ENCODE measurements at places on chromosomes 13 and 19. TPM values are rescaled to one million over a fixed set of nuclear protein-coding genes. Genes with fewer than 3 reads are reported as not detected.

ZNF471 gene
- total RNA-seq = 22.2 TPM

TNFRSF19 gene
- 25.9 TPM for total RNA-seq

TMEM238 gene
- total RNA-seq = 2.9 TPM

METTL21C gene
- total RNA-seq = not detected

DNA sequence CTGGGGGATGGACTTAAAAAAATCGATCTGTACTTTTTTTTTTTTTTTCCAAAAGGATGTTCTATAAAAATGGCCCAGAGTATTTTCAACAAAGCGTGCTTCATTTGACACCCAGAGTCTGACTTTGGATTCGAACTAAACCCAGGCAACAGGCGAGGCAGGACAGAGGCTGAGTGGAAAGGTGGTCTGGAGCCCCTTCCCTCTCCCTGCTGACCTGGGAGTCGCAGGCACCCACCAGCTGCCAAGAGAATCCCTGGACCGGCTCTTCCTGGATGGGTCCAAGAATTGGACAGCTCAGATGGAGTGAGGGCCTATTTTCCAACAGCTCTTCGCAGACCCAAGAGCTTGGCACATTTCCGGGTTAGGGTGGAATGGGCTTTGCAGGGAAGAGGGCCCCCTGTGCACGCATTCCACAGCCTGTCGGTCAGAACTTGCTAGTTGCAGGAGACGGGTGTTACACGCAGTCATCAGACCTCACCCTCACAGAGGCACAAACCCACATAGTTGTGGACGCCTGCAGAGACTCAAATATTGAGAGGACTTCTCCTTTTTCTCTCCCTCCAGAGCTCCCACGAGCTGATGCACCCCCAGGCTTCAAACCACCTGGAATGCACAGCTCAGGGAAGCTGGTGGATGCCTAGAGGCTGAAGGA, 15.2 kb downstream of the KCTD15 start:
- no peak for DNase-seq

DNA sequence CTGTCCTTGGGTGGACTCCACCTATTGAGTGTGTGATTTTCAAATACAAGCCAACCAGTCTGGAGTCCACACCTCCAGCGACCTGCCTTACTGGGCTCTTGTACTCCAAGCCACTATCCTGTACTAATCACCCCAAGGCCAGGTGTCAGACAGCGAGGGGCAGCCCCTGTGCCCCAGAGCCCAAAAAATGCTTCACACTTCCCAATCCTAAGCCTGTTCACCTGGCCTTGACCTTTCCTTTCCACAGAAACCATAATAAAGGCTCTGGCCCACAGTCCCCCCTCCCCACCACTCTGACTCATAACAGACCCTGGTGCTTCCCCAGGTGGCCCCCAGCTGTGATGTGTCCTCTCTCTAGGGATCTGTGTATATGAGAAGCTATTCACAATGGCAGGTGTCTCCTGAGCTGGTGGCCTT, 3.9 kb downstream of the CD209 start:
- no peak for DNase-seq

DNA sequence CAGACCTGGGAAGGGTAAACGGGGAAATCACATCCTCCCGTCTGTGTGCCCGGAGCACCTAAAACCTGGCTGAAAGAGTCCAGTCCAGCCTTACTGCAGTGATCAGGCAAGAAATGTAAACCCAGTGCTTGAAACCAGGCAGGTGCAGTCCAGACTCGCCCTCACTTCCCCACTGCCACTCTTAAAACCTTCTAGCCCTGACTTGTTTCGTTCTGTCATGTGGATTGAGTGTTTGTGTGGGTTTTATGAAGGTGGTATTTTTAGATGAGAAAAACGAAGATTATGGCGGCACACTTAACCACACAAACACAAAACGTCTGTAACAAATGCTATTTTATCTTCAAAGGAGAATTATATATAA, 839 bp upstream of the CKAP2 start:
- DNase-seq = no peak

GRCh38 chr19:41701401-41702075, 6.9 kb upstream of the CEACAM5 start:
- DNase-seq = peak; percentile 26

GRCh38 chr19:6753178-6754031, 13.8 kb downstream of the SH2D3A start:
- DNase-seq = peak; percentile 88

- DNase-seq = peak; percentile 68
Measured at GRCh38 chr13:51148952-51149573, 38.0 kb upstream of the C13orf42 start.

- DNase-seq = peak; percentile 65
Measured at GRCh38 chr13:97781891-97782305, 171.6 kb upstream of the IPO5 start.

DNA sequence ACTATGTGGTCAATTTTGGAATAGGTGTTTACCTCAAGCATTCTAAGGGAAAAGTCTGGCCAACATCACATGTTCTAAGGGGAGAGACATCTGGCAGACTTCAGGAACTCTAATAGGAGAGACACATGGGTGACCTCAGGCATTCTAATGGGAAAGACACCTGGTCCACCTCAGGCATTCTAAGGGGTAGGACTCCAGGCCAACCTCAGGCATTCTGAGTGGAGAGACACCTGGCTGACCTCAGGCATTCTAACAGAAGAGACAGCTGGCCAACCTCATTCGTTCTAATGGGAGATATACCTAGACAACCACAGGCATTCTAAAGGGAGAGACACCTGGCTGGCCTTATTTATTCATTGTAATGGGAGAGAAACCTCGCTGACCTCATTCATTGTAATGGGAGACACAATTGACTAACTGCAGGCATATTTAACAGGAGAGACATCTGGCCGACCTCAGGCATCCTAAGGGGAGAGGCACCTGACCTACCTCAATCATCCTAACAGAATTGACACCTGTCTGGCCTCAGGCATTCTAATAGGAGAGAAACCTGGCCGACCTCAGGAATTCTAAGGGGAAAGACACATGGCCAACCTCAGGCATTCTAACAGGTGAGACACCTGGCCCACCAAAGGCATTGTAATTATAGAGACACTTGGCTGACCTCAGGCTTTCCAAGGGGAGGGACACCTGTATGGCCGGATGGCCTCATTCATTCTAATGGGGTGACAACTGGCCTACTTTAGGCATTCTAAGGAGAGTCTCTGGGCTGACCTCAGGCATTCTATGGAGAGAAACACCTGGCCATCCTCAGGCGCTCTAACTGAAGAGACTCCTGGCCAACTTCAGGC, 1346.8 kb downstream of the UQCRFS1 start:
- DNase-seq = no peak

All from sciatic nerve (tissue), 2 donors.